Stimulated activated CD8-positive, alpha-beta memory T cell treated with anti-CD3 and anti-CD28 coated beads, Interleukin-2, amount 100 ng/mL, for 1 hour (primary cell): ENCODE measurements at places on chromosomes 6 and 20.

- no peak for DNase-seq
Measured at GRCh38 chr6:169653691-169654090, 48.1 kb downstream of the WDR27 start.

DNA sequence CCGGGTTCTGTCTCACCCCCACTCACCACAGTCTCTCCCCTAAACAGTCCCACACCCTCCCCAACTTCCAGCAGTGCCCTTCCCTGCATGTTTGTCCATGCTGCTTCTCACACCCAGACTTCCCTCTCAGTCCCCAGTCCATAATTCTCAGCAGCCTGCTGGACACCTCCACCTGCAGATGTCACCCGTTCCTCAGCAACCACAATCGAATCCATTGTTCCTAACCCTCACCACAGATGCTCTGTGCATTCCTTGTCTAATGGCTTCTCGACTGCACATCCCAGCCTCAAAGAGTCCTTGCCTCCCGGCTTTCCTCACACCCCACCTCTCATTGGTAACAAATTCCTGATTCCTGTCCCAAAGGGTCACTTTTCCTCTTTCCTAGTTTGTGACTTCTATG lies 55.6 kb downstream of the GOPC start:
- no peak for DNase-seq

DNA sequence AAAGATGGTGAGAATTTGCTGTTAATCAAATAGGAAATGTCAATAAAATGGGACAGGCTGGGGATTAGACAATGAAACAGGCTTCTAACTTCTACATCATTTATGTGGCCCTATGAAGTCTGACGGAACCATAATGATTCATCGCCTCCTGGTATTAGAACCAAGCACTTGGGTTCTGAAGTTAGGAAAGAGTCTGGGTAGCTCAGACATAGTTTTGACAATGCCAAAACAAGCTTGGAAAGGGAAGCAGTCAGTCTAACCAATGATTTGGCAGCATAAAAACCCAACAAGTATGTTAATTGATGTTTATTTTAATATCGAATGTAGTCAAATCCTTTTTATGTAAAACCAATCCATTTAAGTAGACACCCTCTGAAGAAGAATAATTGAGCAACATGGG lies 160.8 kb upstream of the RSPO3 start:
- no peak for DNase-seq

GRCh38 chr6:38806271-38806670 lies 91.2 kb downstream of the DNAH8 start:
- no peak for DNase-seq

DNA sequence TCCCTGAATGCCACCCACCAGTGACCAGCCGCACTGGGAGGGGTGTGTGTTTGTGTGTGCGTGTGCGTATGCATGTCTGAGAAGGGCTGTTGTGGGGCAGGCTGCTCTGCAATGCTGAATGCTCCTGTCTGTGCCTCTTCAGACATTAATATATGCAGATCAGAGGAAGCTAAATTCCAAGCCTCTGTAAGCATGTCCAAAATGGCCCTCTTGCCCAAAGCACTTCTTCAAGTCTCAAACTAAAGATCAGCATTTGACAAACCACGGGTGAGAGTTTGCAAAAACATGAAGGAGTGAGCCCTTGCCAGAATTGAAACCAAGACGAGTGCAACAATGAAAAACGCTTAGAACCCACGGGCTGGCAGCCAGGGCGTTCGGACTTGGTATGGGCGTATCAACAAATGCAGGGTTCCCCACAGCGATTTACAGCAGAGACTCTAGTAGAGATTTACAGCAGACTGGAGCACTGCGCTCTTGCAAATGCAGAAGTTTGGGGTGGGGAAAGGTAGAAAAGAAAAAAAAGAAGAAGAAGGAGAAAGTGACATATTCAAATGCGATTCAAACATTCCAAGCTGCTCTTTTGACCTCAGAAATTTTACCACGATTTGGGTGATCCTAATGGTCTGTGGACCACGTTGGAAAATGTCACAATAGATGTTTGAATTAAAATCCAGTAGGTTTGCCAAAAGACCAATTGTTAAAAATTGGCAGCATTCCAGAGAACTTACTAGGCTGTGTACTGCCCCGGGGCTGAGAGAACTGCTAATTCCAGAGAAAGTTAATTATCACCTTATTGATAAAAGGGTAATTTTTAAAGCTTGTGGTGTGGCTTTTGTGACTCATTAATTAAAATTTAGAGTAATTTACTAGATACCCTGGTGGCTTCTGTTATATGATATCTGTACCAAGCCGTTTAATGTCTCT lies 3.5 kb downstream of the SCML4 start:
- DNase-seq, result no peak

DNA sequence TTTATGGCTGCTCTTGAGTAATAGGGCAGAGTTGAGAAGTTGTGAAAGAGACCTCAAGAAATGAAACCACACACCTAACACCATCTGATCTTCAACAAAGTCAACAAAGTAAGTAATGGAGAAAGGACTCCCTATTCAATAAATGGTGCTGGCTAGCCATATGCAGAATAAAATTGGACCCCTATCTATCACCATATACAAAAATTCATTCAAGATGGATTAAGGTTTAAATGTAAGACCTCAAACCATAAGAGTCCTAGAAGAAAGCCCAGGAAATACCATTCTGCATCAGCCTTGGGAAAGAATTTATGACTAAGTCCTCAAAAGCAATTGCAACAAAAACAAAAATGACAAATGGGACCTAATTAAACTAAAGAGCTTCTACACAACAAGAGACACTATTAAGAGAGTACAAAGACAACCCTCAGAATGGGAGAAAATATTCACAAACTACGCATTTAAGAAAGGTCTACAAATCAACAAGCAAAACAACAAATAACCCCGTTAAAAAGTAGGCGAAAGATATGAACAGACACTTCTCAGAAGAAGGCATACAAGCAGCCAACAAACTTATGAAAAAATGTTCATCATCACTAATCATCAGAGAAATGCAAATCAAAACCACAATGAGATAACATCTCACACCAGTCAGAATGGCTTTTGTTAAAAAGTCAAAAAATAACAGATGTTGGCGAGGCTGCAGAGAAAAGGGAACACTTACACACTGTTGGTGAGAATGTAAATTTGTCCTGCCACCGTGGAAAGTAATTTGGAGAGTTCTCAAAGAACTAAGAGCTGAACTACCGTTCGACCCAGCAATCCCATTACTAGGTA lies 4.0 kb downstream of the MAP3K5 start:
- no peak for DNase-seq

DNA sequence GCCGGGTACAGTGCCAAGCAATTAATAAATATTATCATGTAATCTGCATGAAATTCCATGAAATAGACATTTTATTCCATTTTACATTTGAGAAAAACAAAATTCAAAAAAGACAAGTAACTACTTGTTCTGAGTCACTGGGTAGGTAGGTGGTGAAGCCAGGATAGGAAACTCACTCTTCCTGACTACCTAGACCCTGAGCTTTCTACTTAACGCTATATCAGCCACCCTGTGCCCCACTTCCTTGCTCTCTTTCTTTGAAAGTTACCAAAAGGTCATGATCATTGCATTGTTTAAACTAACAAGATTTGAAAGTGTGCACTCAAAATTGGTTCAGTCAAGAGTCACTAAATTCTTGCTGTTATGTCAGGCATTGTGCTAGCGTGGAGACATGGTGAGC lies 235.7 kb downstream of the CD83 start:
- no peak for DNase-seq

- no peak for DNase-seq
Measured at GRCh38 chr6:2448826-2449571, 203.6 kb upstream of the GMDS start.
